ENCODE measurements at places on chromosomes 2 and 18. TPM values are rescaled to one million over a fixed set of nuclear protein-coding genes. Genes with fewer than 3 reads are reported as not detected.

GRCh38 chr2:27501042-27501441, 4.4 kb downstream of the GCKR start:
- no peak for DNase-seq

GRCh38 chr2:66463206-66463755, 28.4 kb downstream of the MEIS1 start:
- DNase-seq, result no peak

DNA sequence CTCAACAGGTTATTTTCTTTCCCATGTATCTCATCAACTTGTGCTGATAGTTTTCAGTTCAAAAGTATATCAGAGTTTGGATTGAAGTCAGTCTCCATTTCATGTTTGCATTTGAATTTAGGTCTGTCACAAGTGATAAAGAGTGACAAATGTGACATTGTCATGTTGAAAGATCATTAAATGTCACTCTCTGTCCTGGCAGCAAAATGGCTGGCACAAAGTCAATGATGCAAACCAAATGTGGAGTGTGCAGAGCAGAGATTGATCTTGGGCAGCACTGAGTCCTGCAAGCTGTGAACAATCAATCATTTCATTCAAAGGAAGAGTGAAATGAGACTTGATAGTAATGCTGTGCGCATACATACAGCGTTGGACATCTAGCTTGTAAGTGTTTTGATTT, 421.8 kb upstream of the CDH7 start:
- no peak for DNase-seq

- no peak for DNase-seq
Measured at GRCh38 chr2:46837112-46837454, 78.5 kb downstream of the MCFD2 start.

- no peak for DNase-seq
Measured at GRCh38 chr2:47388888-47389287, 14.1 kb upstream of the MSH2 start.

DNA sequence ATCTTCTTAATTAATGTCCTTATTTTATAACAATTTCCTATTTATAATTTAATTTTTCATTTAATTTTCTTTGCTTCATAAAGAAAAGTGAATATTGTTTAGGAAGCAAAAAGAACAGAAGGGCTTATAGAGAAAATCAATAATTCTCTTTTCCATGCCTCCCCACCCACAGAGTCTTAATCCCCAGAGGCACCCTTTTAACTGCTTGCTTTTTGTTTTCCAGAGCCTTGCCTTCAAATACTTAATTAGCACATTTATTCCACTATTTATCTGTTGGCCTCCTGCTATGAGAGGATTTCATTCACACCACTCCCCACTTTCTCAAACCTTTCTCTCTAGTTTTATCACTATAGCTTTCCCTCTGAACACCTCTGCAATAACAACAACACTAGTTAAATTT, 373.6 kb downstream of the MBD2 start:
- no peak for DNase-seq

GRCh38 chr2:240554767-240555493, 2.9 kb downstream of the ANKMY1 start:
- no peak for DNase-seq

DNA sequence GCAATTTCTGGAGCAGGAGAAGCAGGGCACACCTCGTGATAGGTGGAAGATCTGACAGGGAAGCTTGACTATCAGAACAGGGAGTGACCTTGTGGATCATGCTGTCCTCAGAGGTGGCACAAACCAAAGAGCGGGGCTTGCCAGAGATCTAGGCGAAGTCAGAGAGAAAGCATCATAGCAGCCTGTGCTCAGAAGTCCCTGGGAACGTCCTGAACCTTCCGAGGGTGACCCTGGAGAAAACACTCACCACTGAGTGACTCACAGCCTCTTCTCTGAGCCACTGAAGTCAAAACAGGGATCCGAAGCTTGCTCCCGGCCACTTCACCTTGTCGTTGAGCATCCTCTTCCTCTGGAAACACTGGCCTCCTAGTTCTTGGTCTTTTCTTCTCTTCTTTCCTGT, 56.7 kb downstream of the IL1R2 start:
- DNase-seq, result no peak

DNA sequence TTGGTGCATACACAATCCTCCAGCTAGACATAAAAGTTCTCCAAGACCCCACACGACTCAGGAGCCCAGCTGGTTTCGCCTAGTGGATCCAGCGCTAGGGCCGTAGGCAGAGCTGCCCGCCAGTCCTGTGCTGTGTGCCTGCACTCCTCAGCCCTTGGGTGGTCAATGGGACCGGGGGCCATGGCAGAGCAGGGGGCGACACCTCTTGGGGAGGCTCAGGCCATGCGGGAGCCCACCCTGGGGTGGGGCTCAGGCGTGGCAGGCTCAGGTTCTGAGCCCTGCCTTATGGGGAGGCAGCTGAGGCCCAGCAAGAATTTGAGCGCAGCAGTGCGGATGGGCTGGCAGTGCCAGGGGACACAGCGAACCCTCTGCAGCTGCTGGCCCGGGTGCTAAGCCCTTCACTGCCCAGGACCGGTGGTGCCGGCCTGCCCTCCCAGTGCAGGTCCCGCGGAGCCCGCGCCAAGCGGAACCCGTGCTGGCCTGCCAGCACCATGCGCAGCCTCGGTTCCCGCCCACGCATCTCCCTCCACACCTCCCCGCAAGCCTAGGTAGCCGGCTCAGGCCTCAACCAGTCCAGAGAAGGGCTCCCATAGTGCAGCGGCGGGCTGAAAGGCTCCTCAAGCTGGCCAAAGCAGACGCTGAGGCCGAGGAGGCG, 1566.6 kb upstream of the SLC39A10 start:
- DNase-seq, result no peak

- DNase-seq, result no peak
Measured at GRCh38 chr18:47519706-47520105, 268.2 kb upstream of the SKOR2 start.

DNA sequence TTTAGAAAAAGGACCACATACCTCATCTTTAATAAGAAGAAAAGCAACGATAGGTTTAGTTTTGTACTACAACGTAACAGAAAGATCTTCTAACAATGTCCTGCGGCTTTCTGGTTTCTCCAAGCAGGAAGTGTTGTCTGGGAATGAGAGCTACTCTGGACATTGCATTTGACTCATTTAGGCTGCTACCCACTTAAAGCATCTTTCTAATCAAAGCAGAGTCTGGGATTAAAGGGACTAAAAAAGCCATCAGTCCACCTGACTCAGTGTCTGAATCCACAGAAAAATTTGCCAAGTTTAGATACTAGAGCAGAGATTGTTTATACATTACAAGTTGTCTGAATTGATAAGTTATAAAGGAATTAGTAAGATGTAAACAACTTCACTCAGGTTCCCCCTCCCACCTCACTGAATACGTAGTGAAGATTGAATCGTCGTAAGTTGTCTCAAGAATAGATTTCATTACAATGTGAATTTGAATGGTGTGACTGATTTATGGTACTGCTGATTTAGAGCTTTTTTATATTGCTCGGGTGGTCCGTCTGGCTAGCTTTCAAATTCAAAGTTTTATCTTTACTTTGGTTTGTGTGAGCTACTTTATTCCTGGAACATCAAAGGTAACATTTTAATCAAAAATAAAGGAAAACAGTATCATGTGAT, 70.2 kb upstream of the SMIM21 start:
- no peak for DNase-seq

GRCh38 chr2:147511491-147511948, 333.3 kb upstream of the ACVR2A start:
- DNase-seq, result no peak

DNA sequence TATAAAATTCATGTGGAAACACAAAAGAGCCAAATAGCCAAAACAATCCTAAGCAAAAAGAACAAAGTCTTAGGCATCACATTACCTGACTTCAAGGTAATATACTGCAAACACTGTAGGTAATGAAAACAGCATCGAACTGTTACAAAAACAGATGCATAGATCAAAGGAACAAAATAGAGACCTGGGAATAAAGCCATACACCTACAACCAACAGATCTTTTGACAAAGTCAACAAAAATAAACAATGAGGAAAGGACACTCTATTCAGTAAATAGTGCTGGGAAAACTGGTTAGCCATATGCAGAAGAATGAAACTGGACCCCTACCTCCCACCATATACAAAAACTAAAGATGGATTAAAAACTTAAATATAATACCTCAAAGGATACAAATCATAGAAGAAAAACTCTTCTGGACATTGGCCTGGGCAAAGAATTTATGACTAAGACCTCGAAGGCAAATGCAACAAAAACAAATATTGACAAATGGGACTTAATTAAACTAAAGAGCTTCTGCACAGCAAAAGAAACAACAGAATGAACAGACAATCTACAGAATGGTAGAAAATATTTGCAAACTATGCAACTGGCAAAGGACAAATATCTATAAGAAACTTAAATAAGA, 218.0 kb downstream of the PHLPP1 start:
- no peak for DNase-seq

GRCh38 chr2:234374736-234375135, 122.1 kb downstream of the ARL4C start:
- DNase-seq, result no peak

- no peak for DNase-seq
Measured at GRCh38 chr2:88530081-88530480, 77.6 kb upstream of the FOXI3 start.

FIGN gene
- 0.57 TPM for total RNA-seq

MGAT4A gene
- 3.9 TPM for total RNA-seq

B3GNT7 gene
- total RNA-seq, result 0.63 TPM

HMSD gene
- total RNA-seq, result 0.06 TPM

Measured in Daoy (cell line).